ENCODE measurements at places on chromosomes 11 and 22.

DNA sequence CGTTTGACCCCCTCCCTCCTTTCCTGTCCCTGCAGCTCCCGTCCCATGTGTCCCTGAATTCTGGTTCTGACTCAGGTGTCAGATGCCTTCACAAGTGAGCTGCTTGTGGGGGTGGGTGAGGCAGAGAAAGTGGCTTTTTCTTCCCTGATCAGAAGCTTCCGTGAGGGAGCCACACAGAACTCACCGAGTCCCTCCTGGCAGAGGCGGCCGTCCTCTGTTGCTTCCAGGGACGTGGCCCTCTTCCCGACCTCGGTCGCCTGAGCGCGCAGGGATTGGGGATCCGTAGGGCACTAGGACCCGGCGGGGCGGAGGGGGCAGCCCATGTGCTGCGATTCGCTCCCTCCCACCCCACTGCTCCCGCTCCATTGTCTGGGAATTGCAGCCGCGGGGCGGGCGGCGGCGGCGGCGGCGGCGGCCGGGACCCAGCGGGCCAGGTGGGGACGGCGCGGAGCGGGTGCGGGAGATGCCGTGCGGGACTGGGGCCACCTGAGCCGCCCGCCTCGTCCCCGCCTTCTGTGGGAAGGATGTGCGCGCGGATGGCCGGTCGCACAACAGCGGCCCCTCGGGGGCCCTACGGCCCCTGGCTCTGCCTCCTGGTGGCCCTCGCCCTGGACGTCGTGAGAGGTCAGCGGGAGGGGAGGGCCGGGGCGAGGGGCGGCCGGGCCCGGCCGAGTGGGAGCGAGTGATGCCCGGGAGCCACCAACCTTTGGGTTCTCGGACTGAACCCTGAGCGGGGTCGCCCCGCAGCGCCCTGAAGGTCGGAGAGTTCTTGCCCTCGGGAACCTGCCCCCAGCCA, at the start of gene TMEM132A:
TMEM132A (plus strand) TSS at position 351 of the 796 bp plus-strand sequence; CDS start at position 525, 174 bp downstream.
- DNase-seq: no peak

- no peak for DNase-seq
Observed at GRCh38 chr11:69533296-69534165, 52.1 kb downstream of the LINC01488 start.

- no peak for DNase-seq
Observed at GRCh38 chr11:50182486-50182885, 149.8 kb downstream of the OR4C45 start.

GRCh38 chr11:80424012-80424695, 983.3 kb upstream of the TENM4 start:
- DNase-seq: no peak

GRCh38 chr22:47654922-47655491, 892.6 kb downstream of the TBC1D22A start:
- DNase-seq: no peak

DNA sequence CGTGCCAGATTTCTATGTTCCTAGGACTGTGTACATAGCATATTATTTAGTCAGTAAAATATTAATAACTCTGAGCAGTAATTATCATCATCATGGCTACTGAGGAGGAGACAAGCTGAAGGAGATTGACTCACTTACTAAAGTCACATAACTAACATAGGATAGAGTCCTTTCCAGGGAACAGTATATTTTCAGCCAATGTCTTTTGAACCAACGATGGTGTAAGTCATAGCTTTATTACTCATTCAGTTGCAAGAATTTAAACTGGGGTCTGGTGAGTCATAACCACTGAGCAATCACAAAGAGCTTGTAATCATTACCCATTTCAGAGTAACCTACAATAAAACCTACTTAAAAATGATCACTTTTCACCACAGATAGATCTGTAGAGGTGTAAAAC, 1564.8 kb upstream of the TENM4 start:
- peak; percentile 63 for DNase-seq

DNA sequence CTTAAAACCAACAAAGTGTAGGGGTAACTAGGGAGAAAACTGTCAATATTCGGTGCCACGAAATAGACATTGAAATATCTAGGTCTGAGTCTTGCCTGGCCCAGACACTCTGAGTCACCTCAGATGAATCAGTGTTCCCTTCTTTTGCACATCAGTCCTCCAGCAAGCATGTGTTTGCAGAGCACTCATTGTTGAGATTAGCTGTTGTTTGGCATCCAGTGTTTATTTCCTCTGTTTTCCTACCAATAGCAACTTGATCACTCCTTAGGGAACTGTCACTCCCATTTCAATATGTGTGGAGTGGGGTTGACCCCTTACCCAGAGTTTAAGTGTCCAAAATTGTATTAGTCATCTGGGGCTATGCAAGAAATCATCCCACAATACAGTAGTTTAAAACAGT, 4.7 kb upstream of the ASCC2 start:
- DNase-seq: peak; percentile 30

DNA sequence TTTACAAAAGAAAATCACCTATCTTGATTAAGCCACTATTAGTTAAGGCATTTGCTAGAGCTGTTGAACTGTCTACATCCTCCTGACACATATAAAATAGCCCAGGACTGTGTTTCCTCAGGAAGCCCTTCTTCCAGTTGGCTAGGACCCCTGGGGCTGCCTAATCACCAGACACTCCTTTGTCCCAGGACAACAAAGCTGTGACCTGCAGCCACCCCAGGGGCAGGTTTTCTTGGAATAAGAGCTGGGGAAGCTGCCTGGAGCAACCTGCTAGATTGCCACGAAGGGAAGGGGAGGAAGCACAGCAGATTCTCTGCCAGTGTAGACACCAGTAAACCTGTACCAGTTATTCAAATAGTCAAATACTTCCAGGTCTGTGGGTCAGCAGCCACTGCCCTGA, 17.6 kb downstream of the CHST1 start:
- DNase-seq: no peak

GRCh38 chr11:118213781-118214180, 11.0 kb downstream of the JAML start:
- DNase-seq: no peak

GRCh38 chr22:29948385-29948769, 65.4 kb downstream of the MTMR3 start:
- DNase-seq: no peak

GRCh38 chr11:109342261-109342660, 79.7 kb upstream of the C11orf87 start:
- DNase-seq: no peak

DNA sequence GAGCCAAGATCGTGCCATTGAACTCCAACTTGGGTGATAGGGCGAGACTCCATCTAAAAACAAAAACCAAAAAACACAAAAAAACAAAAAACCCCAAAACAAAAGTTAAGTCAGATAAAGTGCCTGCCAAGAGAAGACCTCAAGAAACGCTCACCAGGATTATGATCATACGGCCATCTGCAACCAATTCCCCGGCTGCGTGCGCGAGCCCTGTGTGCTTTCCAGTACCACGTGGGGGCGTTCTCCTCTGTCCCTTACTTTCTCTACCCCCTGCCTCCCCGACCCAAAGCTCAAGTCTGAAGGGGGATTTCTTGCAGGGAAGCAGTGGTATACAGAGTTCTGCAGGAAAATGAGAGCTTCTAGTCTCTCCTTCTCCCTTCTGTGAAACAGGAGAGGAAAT, 10.5 kb upstream of the RPS19BP1 start:
- no peak for DNase-seq

DNA sequence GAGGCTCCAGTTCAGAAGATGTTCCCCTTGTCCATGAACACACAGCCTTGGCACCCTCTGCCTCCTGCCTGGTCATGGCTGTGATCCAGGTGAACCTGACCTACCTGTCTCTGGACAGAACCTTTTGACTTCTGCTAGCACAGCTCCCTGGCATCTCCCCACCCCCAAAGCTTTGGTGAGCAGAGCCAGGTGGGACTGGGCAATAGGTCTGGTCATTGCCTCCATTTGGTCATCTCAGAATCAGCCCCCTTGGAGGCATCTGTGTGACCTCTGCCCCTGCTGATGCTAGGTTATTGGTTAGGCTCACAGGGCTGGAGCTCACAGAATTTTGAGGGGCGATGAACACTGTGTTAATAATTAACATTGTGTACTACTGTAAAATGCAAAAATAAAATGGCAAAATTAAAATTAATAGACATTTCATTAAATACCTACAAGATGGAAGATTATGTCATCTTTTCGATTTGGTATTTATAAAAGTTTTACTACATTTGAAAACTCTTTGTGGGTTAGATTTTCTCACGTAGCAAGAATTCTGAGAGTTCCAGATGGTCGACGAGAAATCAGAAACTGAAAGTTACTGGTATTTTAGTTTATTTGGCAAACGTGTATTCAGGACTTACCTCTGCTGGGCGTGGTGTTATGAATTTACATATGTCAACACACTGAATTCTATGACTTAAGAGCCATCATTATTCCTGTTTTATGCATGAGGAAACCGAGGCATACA, 8.3 kb upstream of the KIAA0930 start:
- no peak for DNase-seq

DNA sequence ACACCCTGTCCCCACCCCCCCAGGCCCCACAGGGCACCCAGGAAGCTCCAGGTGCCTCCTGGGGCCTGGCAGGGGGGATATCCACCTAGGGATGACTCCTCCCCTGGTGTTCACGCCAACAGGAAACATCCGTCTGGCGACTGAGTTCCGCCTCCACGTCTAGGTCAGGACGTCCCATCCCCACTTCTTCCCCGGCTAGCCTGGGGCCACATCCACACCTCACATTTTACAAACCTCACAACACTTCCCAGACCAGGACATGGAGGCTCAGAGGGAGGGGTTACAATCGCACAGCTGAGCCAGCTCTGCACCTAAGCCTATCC, 21.0 kb downstream of the MAFF start:
- no peak for DNase-seq

DNA sequence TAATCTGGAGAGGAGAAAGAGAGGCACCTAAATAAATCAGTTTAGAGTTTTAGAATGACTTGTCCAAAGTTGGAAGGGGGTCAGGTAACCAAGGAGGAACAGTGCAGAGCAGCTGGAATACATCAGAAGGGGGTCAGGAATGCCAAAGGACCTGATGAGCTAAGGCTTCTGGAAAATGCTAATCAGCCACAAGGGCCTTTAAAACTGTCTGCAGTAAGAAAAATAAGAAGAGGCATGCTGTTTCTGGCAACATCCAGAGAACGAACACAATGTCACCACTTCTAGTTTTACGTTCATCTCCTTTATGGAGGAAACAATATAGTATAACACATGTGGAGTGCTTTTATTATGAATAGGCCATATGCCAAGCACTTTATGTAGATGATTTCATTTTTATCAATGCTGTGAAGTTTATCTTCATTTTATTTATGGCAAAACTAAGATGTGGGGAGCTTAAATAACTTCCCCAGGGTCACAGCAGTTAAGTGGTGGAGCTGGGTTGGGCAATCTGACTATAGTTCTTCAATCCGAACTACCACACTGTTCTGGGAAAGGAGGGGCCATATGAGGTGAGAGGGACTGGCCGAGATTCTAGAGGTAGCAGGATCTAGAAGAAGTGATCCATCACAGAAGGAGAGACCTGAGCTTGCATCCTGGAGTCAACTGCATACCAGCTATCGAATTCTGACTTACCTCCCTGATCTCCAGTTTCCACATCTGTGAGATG, 22.6 kb downstream of the ACO2 start:
- DNase-seq: no peak

DNA sequence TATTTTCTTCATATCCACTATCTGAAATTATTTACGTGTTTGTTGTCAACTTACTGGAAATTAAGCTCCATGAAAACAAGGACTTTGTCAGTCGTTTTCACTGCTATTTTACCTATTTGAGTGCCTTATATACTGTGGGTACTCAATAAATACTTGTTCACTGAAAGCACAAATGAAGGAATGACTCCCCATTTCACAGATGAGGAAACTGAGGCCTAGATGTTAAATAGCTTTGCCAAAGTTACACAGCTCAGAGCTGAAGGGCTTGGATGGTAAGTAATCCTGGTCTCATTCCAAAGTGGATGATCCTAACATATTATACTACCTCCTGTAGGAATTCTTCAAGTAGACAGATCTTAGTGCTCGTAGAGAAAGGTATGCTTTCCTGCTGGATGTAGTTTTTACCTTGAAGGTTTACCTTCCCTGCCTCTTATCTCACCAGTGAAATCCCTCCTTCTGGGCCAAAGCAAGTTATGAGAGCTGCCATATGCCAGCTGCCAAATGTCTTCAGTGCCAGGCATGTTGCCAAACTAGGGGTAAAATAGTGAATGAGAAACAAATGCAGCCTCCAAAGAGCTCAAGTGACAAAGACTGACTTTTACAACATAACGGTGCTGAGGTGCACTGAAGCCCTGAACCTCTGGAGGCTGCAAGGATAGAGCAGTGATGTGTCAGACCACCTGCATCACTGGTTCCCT, 129.7 kb downstream of the TRIM44 start:
- DNase-seq: no peak

DNA sequence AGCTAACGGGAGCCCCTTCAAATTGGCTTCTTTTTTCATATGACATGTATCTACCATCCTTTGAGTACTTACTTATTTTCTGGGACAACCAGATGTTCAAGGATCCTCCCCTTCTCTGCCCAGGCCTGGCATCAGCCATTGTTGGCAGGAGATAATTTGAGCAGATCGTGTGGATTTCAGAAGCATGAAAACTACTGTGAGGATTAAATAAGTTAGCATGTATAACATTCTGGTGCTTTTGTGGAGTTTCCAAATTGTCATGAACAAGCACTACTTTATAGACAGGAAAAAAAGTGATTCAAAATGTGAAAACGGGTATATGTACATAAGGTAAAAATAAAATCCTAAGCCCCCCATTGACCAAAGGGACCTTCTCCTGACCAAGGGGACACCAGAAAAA, 2.1 kb upstream of the NADSYN1 start:
- no peak for DNase-seq

- DNase-seq: no peak
Observed at GRCh38 chr11:116376547-116376946, 396.2 kb downstream of the BUD13 start.

- no peak for DNase-seq
Observed at GRCh38 chr11:2996976-2997375, 4.8 kb upstream of the NAP1L4 start.

DNA sequence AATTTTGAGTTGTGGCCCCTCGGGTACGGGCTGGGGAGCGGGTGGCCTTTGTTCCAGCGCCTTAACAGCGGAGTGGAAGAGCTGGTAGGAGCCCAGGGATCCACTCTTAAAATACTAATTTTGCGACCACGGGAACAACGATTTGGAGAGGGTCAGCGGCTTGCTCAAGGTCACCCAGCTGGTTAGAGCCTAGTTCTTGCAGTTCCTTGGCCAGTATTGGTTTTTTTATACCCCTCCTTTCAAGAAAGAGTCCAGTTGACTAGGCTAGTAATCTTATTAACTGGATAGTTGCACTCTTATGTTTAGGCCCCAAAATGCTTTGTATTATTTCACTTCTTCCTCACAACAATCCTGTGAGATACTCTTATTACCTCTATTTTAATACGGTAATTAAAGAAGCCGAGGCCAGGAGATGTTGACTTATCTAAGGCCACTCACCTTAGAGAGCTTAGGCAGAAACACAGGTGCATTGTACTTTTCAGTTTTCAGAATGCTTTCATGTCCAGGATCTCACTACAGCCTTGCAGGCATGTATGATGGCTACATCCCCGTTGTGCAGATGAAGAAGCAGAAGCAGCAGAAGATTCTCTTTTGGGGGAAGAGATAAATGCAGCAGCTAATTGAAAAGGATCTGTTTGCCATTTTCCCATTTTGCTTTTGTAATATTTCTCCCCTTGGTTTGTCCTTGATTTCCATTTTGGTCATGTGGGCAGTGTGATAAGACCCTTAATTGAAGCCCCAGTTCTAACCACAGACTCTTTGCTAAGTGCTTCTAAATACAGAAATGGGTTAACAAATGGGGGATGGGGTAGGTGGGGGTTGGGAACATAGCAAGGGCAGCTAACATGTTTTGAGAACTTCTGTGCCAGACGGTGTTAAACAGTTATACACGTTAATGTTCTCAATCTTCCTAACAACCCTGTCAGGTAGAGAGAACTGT, 1.4 kb downstream of the SREBF2 start:
- DNase-seq: no peak
